ENCODE measurements at places on chromosomes 11 and 22. TPM values are rescaled to one million over a fixed set of nuclear protein-coding genes. Genes with fewer than 3 reads are reported as not detected.

GRCh38 chr22:27372969-27373670, 428.4 kb downstream of the MN1 start:
- DNase-seq, result peak; percentile 56
- H3K27ac ChIP-seq, result no peak overlapping the region
- no peaks in the 10 kb centered on the region for H3K4me1 ChIP-seq
- no peaks in the 10 kb centered on the region for H3K27me3 ChIP-seq
- no peaks in the 10 kb centered on the region for H3K36me3 ChIP-seq

CCDC116 gene
- 0.70 TPM for total RNA-seq

DNA sequence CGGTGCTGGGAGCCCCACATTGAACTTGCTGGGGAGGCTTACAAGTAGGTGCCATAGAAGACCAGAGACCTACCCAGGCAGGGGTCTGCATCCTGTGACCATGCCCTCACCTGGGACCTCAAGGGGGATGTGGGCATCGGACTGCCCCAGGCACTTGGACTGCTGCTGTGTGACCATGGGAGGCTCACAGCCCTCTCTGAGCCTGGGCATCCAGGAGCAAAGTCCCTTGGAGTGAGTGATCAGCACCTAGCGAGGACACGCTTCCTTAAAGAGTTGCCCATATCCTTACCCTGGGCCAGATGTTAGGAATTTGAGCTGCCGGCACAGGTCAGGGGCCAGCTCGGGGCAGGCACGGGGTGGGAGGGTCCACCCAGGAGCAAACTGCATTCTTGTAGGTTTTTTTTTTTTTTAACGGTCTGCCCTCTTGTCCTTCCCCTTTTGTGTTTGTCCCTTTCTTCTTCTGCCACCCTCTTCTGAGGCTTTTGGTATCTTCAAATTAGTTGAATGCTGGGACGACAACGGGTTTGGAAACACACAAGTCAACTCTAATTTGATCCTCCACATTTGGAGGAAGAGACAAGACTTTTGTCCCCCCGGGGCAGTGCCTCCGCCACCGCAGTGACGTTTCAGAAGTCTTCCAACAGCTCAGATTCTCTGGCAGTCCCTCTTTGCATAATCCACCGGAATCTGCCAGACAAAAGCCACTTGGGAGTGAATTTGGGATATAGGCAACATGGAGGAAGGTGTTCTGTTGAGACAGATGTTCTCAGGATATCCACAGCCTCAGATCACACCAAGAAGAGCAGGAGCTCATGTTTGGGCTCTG, 46.1 kb upstream of the LINC01488 start:
- no peak overlapping the region for H3K4me3 ChIP-seq
- H3K27ac ChIP-seq, result no peak overlapping the region

RIC8A gene
- total RNA-seq, result 84.3 TPM

- peak; percentile 80 for DNase-seq
- no peaks in the 10 kb centered on the region for H3K4me1 ChIP-seq
- no peak overlapping the region for H3K4me3 ChIP-seq
- no peaks in the 10 kb centered on the region for H3K27me3 ChIP-seq
- H3K27ac ChIP-seq, result no peak overlapping the region
Observed at GRCh38 chr11:116913000-116913399, 75.6 kb upstream of the APOA1 start.

- H3K27me3 ChIP-seq, result no peaks in the 10 kb centered on the region
- no peak overlapping the region for H3K4me3 ChIP-seq
- no peak for DNase-seq
- H3K27ac ChIP-seq, result peak overlapping the region; percentile 51
- H3K4me1 ChIP-seq, result peaks cover 2% of the 10 kb centered on the region
Observed at GRCh38 chr22:37197451-37198257, 9.6 kb upstream of the C1QTNF6 start.

DNA sequence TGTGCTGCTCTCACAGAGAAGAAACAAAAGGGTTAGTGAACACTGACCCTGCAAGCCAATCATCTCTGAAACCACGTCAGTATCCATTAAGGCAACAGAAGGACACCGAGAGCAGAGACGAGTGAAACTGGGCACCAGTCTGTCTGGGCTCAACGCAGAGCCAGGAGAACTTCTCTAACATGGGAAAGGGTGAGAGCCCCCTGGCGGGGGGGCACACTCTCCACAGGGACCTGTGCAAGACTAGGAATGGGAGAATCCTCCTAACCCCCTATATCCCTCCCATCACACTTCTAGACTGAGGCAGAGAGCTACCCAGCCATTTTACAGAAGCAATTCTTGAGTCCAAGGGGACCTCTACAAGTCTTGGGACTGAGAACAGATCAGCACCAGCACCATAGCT, 285.8 kb downstream of the SOX6 start:
- no peak overlapping the region for H3K27ac ChIP-seq
- no peaks in the 10 kb centered on the region for H3K27me3 ChIP-seq
- no peak overlapping the region for H3K4me3 ChIP-seq
- DNase-seq, result no peak
- no peaks in the 10 kb centered on the region for H3K4me1 ChIP-seq
- H3K36me3 ChIP-seq, result no peaks in the 10 kb centered on the region

RAC2 gene
- 1.8 TPM for total RNA-seq

- peak; percentile 42 for DNase-seq
- no peaks in the 10 kb centered on the region for H3K27me3 ChIP-seq
- peaks cover 11% of the 10 kb centered on the region for H3K4me1 ChIP-seq
- H3K27ac ChIP-seq, result peak overlapping the region; percentile 55
- no peak overlapping the region for H3K4me3 ChIP-seq
Observed at GRCh38 chr11:19820100-19820499, 107.5 kb downstream of the NAV2 start.

GRCh38 chr11:78659326-78660270, 84.9 kb upstream of the NARS2 start:
- no peaks in the 10 kb centered on the region for H3K27me3 ChIP-seq
- H3K4me3 ChIP-seq, result no peak overlapping the region

DNA sequence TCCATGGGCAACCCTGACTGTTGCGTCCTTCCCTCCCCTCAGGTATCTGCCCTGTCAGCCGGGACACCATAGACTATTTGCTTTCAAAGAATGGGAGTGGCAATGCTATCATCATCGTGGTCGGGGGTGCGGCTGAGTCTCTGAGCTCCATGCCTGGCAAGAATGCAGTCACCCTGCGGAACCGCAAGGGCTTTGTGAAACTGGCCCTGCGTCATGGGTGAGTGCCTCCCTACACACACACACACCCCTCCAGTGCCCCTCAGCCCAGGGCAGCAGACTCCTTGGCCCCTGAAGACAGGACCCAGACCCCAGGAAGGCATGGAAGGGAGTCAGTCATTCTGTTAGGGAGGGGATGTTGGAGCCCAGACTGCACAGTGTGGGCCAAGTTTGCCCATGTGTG, 17.9 kb upstream of the UVRAG start:
- H3K36me3 ChIP-seq, result no peaks in the 10 kb centered on the region
- no peaks in the 10 kb centered on the region for H3K27me3 ChIP-seq
- DNase-seq, result no peak
- no peaks in the 10 kb centered on the region for H3K4me1 ChIP-seq

KRTAP5-11 gene
- total RNA-seq, result not detected

FAT3 gene
- 3.4 TPM for total RNA-seq

LRRC74B gene
- 0.12 TPM for total RNA-seq

DNA sequence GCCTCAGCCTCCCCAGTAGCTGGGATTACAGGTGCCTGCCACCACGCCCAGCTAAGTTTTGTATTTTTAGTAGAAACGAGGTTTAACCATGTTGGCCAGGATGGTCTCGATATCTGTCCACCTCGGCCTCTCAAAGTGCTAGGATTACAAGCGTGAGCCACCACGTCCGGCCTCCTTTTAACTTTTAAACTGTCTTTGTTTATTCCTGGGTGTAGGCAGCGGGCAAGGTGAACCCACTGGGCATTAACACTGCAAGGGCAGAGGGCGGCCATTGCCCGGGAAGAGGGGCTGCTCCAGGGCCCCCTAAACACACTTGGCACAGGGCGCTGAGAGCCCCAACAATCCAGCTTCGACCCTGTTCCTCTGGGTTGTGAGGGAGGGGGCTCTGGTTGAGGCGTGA, 693.6 kb downstream of the BRD1 start:
- H3K4me1 ChIP-seq, result no peaks in the 10 kb centered on the region
- no peak overlapping the region for H3K4me3 ChIP-seq
- no peaks in the 10 kb centered on the region for H3K36me3 ChIP-seq
- no peaks in the 10 kb centered on the region for H3K27me3 ChIP-seq
- H3K27ac ChIP-seq, result no peak overlapping the region

DNA sequence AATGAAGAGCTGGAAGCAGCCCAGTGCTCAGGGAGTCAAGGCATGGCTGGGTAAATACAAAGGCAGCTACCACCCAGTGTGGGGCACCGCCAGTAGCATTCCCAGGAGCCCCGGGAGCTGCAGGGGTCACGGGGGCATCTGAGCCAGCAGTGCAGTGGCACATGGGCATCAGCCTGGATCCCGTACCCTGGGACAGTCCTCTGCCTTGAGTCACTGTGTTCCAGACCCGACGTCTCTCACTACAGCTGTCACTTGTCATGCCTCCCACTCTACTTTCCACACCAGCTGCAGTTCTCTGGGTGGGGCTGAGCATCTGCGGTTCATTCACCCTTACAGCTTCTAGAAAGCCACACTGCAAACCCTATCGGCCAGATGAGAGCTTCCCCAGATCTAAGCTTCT, 29.6 kb downstream of the DHCR7 start:
- no peaks in the 10 kb centered on the region for H3K4me1 ChIP-seq
- no peak overlapping the region for H3K27ac ChIP-seq
- H3K27me3 ChIP-seq, result no peaks in the 10 kb centered on the region

DNA sequence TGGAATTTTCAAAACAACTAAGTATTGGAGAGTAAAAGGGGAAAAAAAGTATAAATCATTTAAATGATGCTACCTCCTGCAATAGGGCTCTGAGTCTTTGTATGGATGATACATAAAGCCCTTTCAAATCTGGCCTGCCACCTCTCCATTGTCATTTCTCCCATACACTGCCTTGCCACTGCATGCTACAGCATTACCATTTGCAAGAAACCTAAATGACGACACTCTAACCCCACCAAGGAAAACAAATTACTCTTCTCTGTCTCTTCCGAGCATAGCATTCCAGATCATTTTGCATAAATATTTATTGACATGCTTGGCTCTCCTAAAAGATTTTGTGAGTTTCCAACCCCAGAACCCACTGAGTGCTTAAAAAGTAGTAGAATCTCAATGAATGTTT, 34.5 kb upstream of the PRSS23 start:
- DNase-seq, result no peak
- no peak overlapping the region for H3K27ac ChIP-seq
- no peak overlapping the region for H3K4me3 ChIP-seq
- H3K4me1 ChIP-seq, result peaks cover 23% of the 10 kb centered on the region
- H3K27me3 ChIP-seq, result no peaks in the 10 kb centered on the region

TNNT3 gene
- total RNA-seq, result 2.5 TPM

Measured in cardiac muscle cell (in vitro differentiated cells and primary cell).